Fibroblast of skin of right quadriceps (primary cell): ENCODE measurements at places on chromosomes 4 and X.

DNA sequence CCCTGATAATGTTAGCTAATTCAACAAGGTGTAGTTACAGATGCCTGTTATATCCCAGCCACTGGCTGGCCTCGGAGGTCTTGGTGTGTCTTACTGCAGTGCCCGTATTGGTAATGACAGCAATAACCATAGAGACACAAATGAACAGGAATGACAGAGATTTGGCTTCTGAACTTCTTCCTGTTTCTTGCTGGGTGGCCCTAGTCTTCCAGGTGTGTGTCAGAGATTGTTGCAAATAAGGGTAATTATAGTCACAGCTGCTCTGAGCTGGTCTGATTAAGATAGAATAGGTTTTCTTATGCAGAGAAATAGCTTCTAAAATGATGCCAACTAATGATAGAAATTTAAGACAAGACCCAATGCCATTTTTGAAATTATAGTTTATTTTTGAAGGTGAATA is 64.1 kb upstream of the MAD2L1 start:
- DNase-seq: no peak

- DNase-seq: peak; percentile 17
Observed at GRCh38 chrX:104195489-104196084, 29.3 kb downstream of the FAM199X start.

DNA sequence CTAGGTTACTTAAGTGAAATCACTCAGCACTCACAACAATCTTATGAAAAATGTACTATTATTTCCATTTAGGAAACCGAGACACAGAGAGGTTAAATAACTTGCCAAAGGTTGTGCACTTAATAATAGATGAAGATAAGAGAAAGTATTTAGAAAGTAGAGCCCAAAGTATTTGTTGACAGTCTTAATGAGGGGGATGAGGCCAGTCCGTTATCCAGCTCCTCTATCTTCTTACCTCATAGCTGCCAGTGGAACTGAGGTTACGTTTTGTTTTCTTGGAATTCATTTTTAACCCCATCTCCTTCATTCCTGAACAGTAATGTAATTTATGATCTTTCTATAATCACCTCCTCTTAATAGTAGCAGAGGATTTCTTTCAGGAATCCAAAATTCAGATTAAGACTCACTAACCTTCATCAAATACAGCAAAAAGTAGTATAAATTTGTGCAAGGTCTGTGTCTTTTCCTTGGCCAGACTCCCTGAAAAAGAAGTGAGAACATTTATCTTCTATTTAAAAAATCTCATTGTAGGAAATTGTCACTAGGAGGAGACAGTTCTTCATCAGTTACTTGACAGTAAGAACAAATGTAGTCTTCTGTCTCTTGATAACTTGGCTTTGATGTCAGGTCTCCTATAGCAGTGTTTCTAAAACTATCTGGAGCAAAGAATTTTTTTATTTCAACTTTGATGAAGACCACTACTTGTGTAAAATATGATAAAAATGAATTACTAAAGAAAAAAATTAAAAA is 35.5 kb downstream of the F8 start:
- DNase-seq: no peak

DNA sequence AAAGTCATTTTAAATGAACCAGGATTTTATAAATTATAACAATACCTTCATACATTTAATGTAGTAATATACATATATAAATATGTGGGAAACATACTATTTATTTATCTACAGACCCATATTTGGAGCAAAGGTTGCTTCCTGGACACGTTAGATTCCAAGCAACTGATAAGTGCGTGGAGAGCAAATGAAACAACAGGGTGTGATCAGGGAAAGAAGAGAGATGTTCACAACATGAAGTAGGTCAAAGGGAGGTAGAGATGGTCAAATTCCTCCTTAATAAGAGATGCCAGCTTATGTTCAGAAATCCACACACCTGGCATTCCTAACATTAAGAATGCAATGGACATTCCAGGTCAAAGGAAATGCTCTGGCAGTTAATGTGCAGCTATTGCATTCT is 53.1 kb upstream of the HPGD start:
- DNase-seq: no peak

- DNase-seq: no peak
Observed at GRCh38 chrX:107448998-107449835, at the start of gene FRMPD3. TSS of gene FRMPD3 (plus strand) at chrX:107449652. CDS start at chrX:107526589, 76,937 bp downstream.

GRCh38 chr4:8595237-8596087 is 2.9 kb downstream of the CPZ start:
- DNase-seq: no peak

GRCh38 chr4:36043901-36044300 is 200.4 kb downstream of the ARAP2 start:
- no peak for DNase-seq

DNA sequence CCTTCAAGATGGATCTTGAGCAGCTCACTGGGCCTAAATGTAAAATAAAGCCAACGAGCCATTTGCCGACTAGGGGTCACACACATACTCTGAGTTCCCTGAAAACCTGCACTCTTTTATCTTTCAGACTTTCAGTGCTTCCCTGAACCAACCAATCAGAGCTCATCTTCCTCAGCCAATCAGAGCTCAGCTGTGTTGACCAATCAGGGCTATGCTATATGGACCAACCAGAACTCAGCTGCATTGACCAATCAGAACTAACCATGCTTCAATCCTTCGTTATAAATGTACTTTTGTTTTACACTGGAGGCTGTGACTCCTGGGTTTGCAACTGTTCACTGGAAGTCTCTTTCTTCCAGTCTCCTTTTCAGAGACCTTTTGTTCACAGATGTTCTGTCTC is 19.3 kb downstream of the SLC25A53 start:
- DNase-seq: no peak

DNA sequence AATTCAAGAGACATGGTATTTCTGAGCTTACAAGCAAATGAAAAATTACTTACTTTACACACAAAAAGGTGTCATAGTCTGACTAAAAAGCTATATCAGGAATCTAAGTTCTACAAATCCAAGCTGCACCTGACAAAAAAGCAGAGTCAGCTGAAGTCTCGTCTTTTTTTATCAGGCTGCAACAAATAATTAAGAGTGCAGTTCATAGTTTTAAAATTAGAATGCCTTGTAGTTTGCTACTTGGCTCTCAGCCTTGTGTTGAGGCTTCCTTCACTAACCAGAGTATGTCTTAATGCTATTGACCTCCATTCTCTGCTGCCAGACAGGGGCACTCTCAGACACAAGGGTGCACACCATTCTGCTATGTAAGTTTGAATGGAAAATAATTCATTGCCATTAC is 940.7 kb downstream of the PCDH7 start:
- no peak for DNase-seq

GRCh38 chrX:106728337-106728736 is 1.8 kb downstream of the RNF128 start:
- DNase-seq: no peak

- no peak for DNase-seq
Observed at GRCh38 chrX:38982843-38983242, 181.6 kb downstream of the MID1IP1 start.

DNA sequence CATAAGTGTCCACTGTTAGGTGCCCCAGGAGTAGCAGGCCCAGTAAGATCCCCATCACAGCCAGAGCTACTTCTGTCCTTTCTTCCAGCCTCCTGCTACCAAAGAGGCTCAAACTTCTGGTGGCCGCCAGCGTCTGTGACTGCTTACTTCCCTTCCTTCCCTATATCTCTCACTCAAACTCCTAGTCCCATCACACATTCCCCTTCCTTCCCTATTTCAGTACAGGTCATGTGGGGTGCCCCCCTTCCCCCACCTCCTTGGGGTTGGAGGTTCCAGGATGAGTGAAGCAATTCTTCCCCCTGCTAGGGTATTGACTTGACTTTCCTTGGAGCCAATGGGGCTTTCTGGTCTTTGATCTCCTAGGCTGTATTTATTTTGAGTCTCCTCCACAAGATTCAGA is at the start of gene VSIG4:
TSS of gene VSIG4 (minus strand) at position 137 of the 400 bp plus-strand sequence. CDS start at position 55, 82 bp downstream.
- no peak for DNase-seq

DNA sequence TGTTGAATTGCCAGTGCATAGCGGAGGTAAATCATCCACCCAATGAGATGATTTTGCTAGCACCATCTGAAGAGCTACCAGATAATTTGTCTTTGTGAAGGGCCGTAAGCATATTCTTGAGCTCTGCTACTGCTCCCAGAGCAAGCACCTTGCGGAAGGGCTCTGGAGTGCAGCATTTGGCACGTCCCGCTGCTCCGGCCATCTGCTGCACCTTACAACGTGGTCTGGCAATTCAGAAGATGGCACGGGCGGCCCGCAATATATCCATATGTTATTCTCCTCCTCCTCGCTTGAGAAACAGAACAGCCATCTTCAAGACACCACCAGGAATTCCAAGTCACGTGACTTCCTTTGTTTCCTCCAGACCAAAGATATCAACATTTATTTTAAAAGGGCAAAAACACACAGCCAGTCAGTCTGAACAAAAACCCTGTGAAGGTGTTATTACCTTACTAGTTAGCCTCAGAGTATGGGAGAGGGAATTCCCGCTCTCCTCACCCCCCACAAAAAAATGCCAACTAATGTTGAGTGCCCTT is 1095.7 kb upstream of the TENM3 start:
- DNase-seq: no peak

DNA sequence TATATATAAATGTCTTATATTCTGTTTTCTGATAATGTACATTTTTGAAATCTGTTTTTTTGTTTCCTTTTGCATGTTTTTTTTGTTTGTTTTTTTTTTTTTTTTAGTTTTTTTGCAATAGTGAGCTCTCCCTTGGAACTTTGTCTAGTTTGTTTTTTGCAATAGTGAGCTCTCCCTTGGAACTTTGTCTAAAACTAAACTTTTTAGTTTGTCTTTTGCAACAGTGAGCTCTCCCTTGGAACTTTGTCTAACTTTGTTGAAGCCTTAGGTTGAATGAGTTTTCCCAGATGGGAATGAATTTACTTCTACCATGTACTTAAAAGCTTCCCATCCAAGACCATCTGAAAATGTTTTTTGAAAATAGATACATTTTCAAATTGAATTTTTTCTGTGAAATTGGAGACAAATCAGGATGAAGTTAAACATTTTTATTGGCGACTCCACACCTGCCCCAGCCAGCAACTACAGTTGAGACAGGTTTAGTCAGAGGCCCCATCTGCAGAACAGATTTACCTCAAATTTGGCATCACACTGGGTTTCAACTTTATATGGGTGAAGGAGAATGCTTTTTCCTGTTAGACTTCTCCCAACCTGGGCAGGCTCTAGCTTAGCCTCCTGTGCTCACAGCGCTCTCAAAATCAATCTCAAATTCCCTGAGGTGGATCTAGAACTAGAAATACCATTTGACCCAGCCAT is 16.0 kb downstream of the SLC9B2 start:
- DNase-seq: no peak

- DNase-seq: peak; percentile 18
Observed at GRCh38 chr4:75919920-75920319, 17.7 kb upstream of the PPEF2 start.

GRCh38 chrX:73965833-73966232 is 338.1 kb upstream of the ZCCHC13 start:
- no peak for DNase-seq

- no peak for DNase-seq
Observed at GRCh38 chr4:24529555-24529954, 54.8 kb downstream of the DHX15 start.

- no peak for DNase-seq
Observed at GRCh38 chrX:24215272-24215671, 65.7 kb downstream of the ZFX start.
